ENCODE measurements at places on chromosomes 4 and X. TPM values are rescaled to one million over a fixed set of nuclear protein-coding genes. Genes with fewer than 3 reads are reported as not detected.

Gene MAGEB6B
- polyA plus RNA-seq: not detected

DNA sequence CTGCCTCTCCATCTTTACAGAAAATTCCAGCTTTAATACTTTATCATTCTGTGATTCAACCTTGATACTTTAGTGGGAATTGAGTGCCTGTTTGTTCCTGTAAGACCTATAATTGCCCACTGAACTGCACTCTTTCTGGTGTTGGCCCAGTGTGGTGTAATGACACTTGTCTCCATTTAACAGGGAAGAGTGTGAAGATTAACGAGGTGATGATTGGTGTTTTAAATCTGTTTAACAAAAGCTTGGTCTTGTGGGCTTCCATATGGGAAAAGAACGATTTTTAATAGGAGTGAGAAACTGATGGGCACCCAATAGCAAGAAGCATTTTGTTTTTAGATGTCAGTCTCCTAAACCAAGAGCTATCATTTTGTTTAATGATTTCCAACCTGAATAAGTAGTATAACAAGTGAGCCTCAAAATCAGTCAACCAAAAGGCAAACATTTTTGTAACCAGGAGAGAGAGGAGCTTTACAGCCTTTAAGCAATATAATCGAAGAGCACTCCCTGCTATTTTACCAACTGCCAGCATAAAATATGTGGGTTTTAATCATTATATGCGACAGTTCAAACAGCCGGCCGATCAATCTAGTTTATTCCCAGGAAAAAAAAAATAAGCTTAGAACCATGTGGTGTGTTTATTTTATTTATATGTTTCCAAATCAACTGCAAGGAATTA is 50.2 kb downstream of the SUPT20HL1 start:
- no peak for DNase-seq

GRCh38 chr4:137601934-137602333 is 69.6 kb upstream of the PCDH18 start:
- no peak for DNase-seq

Gene SYTL4
- 5.3 TPM for polyA plus RNA-seq

Gene TGIF2LX
- not detected for polyA plus RNA-seq

Gene DGKK
- polyA plus RNA-seq: not detected

Gene TEX13D
- polyA plus RNA-seq: not detected

DNA sequence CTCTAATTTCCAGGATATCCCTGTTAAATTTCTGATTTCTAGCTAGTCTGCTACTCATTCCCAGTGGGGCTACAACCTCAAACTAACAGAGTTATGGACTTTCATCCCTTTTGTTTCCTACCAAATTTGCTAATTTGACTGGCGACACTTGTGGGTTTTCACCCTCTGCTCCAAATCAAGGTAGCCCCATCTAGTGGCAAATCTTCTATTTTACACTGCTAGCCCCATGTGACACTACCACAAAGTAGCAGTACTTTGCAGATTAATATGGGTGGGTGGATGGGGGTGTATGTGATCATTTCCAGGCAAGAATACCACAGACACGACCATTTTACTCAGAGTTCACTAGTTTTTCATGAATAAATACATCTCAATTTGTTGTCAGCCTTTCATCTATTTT is 150.3 kb downstream of the MSL3 start:
- no peak for DNase-seq

Gene FGF2
- polyA plus RNA-seq: 18.4 TPM

Gene CCKAR
- polyA plus RNA-seq: 0.27 TPM

DNA sequence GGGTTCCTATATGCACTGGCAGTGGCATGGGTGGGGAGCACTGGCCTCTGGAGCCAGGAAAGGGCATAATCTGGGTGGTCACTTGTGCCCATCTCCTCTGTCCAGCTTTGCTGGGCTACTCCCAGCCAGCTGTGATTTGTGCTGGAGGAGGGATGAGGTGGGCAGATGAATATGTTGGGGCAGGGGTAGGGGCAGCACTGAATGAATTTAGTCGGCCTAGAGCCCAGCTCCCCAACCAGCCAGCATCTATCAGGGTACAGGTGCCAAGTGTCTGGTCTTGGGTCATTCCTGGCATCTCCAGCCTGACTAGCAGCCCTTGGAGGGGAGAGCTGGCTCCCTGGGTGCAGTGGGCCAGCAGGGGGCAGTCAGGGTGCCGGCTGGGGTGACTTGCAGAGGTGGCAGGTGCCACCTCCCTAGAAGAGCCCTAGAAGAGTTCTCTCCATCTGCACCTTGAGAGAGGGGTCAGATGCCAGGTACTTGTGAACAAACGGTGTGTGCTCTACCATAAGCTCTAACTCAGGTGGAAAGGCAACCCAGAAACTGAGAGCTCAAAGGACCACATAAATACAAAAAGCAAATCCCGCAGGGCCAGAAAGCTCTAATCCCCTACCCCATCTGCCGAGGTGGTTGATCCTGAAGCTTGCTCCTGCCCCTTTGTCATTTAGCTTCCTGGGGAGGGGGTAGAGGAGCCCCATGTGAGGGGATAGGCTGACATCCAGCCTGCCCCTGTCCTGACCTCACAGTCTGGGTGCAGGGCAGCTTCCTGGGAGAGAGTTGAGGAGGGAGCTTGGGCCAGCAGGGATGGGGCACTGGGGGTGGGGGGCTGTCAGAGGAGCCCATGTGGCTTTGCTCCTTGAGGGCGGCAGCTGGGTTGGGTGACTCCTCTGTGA is 2.2 kb downstream of the SORCS2 start:
- DNase-seq: no peak

Gene SPIN3
- polyA plus RNA-seq: 6.3 TPM

DNA sequence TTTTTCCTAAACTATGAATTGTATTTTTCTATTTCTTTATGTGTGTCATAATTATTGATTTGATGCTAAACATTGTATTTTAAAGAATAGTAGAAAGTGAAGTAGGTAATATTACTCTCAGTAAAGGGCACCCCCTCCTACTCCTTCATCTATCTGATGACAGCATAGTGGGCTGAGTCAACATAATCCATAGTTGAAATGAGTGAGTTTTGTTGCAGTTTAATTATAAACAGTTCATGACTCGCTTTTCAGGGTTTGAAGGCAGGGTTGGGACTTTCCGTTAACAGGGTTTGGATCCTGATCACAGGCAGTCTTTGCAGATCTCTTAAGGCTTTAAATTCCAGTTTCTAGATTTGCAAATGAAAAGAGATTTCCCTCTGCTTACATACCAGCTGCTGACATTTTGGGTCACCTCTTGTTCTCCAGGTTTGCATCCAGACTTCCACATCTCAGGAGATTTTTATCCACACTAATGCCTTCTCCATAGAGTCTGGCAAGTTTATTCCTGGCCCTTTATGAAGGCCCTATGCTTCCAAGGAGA is 54.0 kb upstream of the TACR3 start:
- no peak for DNase-seq

Gene FHDC1
- polyA plus RNA-seq: 0.12 TPM

DNA sequence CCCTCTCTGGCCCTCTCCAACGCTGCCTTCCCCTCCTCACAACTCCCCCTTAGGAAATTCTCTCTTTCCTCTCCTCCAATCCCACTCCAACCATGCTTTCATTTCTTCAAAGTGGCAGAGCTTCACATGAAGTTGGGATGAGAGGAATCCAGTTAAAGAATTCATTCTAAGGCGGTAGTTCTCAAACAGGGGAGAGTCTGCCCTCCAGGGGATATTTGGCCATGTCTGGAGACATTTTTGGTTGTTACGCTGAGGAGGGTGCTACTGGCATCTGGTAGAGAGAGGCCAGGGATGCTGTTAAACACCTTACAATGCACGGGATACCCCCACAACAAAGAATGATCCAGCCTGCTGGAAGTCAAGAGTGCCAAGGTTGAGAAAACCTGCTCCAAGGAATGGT is 40.5 kb upstream of the PHKA2 start:
- DNase-seq: no peak

DNA sequence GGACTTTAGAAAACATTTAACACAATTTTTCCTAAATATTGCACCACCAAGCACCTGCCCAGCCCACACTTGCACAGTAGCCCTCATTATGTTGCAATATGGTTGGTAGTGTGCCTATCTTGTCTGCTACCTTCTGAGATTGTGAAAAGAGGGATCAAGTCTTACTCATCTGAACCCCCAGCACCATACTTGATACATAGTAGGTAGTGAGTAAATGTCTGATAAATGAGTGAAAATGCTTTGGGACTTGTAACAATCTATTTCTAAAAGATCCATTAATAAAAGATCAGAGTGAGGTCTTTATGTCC is 118.4 kb upstream of the MED14 start:
- no peak for DNase-seq

Gene MXRA5
- polyA plus RNA-seq: 25.9 TPM

DNA sequence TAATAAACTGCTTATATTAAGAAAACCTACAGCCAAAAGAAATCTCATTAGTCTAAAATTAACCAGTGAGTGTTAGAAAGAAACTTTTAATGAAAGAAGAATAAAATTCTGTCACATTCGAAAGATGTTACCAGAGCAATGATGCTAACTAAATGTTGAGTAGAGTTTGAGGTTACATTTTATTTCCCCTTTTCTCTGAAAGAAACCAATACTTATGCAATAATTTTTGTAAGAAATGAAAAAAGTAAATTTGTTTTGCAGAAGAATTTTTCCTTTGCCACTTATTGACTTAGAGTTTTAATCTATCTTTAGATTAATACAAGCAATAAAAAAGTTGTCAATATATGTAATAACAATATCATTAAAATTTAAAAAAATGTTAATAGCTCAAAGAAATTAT is 574.0 kb upstream of the GALNTL6 start:
- no peak for DNase-seq

DNA sequence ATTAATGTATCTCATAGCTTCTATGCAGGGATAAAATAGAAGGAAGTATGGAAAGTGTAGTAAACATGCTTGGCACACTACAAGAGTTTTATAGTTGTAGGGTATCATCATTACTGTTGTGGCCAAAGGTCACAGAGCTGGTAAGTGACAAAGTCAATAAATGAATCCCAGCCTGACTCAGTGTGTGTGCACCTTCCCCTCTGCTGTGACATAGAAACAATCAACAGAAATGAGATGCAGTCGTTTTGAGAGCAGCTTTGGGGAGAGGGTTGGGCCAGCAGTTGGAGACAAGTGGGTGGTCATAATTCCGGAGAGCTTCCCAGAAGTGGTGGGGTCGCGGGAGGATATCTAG is 82.4 kb upstream of the RBPJ start:
- DNase-seq: no peak

DNA sequence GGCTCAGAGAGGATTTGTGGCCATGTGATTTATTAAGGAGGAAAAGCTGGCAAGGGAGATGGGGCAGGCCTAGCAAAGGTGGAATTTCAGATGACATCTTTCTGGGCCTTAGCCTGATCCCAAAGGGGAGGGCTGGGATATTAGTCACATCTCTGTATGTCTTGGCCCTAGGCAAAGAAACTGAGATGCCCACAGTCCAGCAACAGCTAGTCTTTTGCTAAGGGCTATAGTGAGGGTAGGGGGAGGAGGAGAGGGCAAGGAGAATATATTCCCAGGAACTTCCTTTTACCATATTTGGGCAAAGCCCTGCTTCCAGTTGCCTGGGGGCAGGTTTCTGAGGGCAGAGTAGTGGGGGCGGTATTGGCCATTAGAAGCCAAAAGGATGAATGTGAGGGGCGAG is 209.8 kb upstream of the NR3C2 start:
- DNase-seq: no peak

Measured in AG04450 (cell line).